ENCODE measurements at places on chromosomes 6 and 20.

GRCh38 chr20:4545526-4545925 lies 176.2 kb upstream of the PRND start:
- peak; percentile 81 for DNase-seq

DNA sequence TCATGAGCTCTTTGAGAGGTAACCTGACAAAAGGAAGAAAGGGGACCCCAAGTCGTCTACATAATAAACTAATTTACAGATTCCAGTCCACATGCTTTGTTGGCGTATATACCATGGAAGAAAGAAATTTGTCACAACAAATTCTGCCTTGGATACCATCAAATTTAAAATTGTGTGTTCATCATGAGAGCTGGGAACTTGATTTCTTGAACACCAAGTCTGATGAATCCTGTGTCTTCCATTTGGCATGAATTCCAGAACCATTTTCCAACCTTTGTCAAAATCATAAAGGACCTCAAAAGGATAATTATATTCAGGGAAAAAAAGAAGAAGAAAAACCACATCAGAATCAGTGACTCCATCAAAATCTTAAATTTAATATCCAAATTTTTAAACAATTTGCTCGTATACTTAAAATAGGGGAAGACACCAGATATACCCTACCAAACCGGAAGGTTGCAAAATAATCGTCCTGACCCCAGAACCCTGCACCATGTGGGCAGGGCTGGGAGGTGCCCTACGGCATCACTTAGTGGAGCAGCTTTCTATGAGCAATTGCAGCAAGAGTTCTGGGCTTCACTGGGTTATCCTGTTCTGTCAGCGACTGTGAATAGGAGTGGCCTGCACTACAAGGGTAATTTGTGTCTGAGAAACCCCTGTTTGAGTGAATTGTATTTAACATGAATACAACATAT lies 74.1 kb upstream of the INSM1 start:
- no peak for DNase-seq

- DNase-seq: no peak
Measured at GRCh38 chr6:148405894-148406293, 63.3 kb downstream of the SASH1 start.

GRCh38 chr20:58010666-58011065 lies 217.8 kb downstream of the ANKRD60 start:
- DNase-seq: no peak

- no peak for DNase-seq
Measured at GRCh38 chr6:126064748-126065401, 78.5 kb downstream of the TRMT11 start.

GRCh38 chr6:25998379-25998778 lies 35.8 kb downstream of the TRIM38 start:
- no peak for DNase-seq

DNA sequence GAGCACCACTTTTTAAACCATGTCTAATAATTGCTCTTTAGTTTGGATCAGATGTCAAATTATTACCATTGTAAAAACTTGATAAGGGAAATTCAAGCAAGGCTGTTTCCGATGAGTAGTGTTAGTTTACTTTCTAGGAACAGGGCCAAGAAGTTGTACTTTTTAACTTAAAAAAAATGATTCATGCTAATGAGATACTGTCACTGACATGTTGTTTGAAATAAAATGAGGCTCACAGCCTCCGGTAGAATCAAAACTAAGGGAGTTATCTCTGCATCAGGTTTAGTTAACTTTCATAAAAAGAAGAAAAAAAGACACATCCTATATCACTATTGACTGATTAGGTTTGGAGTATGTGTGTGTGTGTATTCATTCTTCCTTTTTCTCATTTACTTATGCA lies 55.2 kb upstream of the SUPT3H start:
- peak; percentile 69 for DNase-seq

DNA sequence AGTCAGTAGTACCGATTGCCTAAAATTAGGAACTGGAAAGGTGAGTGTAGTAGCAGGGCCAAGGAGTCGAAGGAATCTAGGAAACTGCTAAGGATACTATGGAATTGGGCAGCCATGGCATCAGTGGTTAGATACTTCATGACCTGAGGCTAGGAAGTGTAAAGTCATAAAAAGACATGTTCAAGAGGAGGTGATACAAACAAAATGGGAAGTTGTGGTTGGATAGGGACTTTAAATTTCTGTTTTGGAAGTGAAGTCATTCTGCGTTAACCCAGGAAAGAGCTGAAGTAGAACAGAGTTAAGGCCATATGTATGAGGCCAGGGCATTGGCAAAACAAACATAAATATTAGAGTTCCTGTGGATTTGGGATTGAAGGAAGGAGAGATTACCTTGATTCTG lies 88.6 kb upstream of the TMEM181 start:
- DNase-seq: no peak

DNA sequence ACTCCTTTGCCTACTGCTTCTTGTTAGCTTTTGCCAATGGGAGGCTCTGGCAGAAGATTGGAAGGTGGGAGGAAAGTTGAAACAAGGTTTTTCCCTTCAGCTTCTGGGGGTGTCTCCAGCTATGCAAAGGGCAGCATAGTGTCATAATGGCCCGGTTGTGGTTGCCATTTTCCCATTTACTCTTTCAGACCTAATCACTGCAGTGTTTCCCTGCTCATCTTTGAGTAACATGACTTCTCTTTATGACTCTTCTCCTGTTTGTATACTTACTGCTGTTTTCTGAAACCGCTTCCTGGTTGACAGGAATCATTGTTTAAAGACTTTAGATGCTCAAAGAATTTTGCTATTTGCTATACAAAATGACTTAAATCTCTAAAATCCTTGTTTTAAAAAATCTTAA lies 19.9 kb downstream of the NRN1 start:
- DNase-seq: no peak

DNA sequence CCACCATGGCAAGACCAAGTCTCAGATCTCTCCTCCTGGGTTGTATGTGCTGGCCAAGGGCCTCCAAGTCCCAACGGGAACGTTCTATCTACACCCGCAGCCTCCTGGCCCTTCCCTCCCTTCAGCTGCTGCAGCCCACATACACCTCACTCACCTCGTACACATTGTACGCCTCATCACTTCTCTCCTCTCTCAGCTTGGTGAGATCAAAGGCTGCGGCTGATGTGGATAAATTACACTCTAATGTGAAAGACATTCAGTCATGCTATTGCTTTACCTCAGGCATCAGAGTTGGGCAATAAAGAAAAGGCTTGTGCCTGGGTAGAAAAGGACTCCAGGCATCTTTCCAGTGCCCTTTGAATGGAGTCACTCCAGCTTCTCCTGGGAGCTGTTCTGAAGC lies 135.3 kb upstream of the FOXQ1 start:
- DNase-seq: no peak

- no peak for DNase-seq
Measured at GRCh38 chr6:63824722-63825121, 189.1 kb downstream of the PHF3 start.

GRCh38 chr20:17938871-17939619 lies 29.5 kb downstream of the SNX5 start:
- DNase-seq: peak; percentile 62

- no peak for DNase-seq
Measured at GRCh38 chr6:96301781-96302180, 219.8 kb upstream of the UFL1 start.
